Fibroblast of gingiva (primary cell): ENCODE measurements at places on chromosomes 6 and 20.

DNA sequence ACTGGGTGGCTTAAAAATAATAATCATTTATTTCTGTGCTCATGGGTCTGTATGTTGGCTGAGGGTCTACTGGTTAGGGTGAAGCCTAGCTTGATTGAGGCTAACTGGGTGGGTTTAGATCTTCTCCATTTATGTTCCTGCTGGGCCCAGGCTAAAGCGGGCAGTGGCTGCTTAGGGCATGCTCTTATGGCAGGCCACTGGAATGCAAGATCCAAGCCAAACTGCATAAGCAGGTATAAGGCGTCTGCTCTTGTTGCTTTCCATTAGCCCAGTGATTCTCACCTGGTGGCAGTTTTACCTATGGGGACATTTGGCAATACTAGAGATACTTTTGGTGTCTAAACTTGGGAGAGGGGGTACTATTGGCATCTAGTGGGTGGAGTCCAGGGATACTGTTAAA, 44.5 kb downstream of the QKI start:
- no peak for DNase-seq

DNA sequence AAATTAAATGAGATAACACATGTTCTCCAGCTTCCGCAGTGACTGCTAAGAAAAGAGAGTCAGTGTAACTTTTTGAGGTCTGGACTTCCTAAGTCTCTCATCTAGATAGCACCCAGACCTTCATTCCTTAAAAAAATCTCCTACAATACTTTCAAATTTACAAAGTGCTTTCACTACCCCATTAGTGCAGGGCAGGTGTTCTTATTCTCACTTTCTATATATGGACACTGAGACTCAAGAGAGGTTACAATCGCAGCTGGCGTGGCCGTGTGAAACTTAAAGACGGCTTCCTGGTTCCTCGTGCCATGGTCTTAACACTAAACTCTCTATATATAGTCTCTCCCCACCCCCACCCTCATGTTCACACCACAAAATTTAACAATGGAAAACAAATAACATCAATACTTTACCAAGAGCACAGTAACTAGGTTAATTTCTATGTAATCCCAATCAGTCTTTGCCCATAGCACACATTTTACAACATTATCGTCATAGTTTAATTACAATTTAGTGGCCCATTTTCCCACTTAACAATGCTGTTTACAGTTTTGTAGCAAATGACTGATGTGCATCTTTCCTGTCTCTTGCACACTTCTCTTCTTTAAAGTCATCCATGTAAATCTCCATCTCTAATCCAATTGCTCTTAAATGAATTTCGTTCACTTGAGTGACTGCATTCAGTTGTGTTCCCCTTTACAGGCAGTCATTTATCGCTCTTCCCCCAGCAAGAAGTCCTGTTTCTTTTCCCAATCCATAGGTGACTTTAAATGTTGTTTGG, 78.8 kb upstream of the ARID1B start:
- no peak for DNase-seq

DNA sequence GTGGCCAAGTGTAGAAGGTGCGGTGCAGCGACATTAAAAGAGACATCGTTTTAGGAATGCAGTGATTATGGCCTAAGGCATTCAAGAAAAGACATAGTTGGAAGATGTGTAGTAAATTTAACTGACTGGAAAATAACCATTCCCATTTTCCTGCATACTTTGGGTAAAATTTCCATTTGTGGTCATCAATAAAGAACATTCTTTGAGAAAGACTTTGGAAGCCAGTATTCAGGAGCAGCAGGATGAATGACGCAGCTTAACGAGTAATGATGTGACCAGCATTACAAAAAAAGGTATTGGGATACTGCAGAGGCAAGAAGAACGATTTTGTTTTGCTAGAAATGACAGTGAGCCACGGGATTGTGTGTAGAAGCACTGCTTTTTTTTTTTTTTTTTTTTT, 7.0 kb upstream of the RWDD1 start:
- no peak for DNase-seq

GRCh38 chr6:55250400-55250799, 76.1 kb downstream of the HCRTR2 start:
- no peak for DNase-seq

- DNase-seq, result no peak
Measured at GRCh38 chr6:87397656-87398055, 10.1 kb upstream of the CFAP206 start.

DNA sequence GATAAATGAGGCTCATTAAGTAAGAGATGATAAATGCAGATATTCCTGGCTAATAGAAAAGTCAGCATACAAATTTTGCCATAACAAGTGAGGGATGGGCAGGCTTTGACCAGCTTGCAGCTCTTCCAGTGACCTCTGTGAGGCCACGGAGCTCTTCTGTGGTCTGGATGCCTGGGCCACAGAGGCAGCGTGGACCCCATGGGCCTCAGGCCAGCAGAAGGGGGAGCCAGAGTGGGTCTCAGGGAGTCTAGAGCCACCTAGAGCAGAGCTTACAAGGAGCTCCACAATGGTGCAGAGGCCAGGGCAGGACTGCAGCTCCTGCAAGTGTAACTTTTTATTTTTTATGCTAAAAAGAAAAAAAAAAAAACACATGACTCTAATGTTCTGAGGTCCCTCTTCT, 165.1 kb downstream of the ARID1B start:
- DNase-seq, result no peak

DNA sequence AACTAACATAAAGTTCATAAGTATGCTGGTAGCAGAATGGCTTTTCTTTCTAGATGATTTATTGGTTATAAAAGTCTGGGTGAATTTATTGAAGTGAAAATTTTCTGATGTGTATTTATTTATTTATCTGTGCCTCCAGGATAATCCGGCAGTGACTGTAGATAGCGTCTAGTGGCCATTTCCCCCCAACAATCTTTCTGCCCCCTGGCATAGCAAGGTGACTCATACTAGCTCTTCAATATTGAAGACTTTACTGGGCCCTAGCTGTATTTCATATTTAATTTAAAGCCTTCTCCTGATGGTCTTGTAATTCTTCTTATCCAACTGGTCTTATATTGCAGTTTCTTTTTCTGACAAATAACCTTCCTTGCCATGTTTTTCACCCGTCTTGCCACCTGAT, 154.1 kb upstream of the SGK1 start:
- no peak for DNase-seq

DNA sequence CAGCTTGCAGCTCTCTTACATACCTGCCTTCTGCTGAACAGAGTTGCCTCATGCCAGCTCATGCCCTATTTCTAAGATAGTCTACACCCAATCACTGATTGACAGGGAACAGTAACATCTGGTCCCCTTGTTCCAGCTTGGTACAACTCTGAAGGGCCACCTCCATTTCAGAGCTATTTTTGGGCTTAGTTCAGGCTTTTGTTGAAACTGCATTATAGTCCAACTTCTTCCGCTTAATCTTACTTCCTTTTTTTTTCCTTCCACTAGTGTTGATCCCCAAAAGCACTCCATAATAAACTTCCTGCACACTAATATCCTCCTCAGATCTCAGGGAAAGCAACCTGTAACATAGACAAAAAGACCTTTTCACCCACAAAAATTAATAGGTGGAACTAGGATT, 65.7 kb upstream of the TNFRSF21 start:
- no peak for DNase-seq

DNA sequence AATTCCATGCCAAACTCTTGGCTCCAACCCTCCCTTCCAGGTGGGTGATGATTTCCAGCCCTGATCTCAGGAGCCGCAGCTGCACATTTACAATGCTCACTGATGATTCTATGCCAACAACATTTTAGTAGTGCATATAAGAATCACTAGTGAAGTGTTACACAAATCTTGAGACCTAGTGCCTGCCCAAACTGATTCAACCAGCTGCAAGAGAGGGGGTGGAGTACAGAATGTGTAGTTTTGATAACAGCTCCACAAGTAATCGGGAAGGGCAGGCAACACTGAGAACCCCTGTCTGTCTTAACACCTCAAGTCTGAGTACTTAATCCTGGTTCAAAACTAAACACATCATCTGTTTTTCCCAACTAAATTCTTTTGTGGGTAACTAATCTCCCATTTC, 91.7 kb downstream of the PRDM1 start:
- no peak for DNase-seq

DNA sequence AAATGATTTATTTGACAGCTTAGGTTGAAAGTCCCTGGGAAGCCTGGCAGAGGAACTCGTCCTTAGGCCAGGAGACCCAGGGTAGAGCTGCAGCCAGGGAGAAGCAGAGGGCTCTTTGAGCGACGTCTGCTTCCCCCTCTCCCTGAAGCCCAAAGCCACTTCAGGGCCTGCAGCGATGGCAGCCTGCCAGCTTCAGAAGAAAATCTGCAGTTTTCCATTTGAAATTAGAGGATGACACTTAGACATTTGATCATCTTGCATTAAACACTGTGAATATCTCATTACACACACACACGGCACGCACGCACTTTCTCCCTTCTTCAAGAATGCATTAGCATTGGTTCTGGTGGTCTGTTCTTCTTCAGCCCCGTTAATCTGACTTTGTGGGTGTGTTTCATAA, 96.5 kb downstream of the PLEKHG1 start:
- no peak for DNase-seq

DNA sequence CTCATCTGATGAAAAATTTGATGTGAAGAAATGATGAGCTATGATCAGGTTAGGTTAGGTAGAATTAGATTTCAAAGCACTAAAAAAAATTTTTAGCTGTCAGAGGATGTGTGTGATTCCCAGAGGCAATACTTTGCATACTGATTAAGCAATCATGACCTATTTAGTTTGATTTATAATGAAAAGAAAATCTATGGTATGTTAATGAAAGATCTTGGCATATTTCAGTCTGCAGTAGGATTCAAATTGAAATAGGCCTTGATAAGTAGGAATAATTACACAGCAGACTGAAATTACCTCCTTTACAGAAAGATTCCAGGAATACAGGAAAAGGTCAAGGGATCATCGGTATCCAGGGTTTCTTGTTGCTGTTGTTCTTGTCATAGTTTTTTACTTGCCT, 69.3 kb downstream of the HDDC2 start:
- peak; percentile 56 for DNase-seq

- no peak for DNase-seq
Measured at GRCh38 chr6:43090559-43090956, 14.4 kb downstream of the PTK7 start.

DNA sequence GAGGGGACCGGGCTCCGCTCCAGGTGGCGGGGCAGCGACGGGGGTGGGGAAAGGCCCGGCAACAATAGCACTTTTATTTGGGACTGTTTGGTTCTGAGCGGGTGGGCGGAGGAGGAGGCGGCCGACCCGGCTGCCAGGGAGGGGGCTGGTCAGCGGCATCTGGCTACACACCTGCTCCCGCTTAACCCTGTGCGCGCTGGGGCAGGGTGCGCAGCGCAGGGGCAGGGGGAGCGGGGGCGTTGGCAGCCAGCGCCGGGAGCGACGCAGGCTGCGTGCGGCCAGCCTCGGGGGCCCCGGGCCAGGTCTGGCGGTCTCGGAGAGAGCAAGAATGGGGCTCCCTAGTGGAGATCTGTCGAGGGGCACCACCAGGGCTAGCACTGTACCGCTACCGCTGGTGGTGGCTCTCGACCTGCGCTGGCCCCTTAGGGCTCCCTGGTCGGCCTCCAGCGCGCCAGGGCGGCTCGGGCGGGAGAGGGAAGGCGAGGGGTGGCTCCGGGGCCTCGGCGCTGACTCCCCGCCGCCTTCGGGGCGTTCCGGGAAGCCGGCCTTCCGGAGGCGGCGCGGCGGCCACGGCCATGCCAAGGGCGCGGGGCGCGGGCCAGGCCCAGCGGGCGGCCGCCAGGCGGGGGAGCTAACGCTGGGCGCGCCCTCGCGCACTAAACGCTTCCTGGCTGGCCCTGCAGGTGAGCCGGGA, 92.4 kb downstream of the NCR2 start:
- no peak for DNase-seq

- DNase-seq, result no peak
Measured at GRCh38 chr6:148757944-148758480, 11.2 kb downstream of the UST start.

- DNase-seq, result no peak
Measured at GRCh38 chr6:30895343-30895742, 11.0 kb downstream of the DDR1 start.

DNA sequence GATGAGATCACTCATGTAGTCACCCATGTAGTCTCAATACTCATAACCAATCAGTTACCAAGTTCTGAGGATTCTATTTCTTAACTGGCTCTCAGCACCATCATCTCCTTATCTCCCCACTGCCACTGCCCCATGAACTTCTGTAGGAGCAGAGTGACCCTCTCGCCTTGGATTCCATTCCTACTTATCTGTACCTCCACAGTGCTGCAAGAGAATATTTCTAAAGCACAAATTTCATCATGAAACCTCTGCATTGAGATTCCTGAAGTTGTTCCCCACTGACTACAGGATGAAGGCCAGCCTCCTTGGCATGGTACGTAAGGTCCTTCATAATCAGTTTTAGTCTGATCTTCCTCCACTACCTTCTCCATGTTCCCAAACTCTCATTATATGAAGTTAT, 34.8 kb downstream of the BACH2 start:
- DNase-seq, result no peak

GRCh38 chr6:16389642-16390041, 151.3 kb downstream of the GMPR start:
- no peak for DNase-seq

DNA sequence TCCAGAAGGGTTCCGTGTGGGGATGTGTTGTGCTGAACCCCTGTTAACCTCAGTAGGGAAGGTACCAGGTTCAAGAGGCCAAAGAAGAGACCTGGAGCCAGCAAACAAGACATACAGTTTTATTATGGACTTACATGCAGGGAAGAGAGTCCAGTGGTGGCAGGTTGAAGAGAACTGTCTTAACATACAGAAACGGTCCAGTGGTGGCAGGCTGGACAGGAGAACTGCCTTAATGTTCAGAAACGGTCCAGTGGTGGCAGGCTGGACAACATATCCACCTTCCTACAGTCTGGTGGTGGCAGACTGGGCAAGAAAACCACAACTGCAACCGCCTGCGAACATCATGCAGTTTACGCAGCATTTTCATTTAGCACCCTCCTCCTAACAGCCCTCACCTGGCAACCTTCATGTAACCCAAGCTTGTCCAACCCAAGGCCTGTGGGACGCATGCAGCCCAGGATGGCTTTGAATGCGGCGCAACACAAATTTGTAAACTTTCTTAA, 75.9 kb downstream of the PHACTR3 start:
- DNase-seq, result no peak

- no peak for DNase-seq
Measured at GRCh38 chr6:84346372-84346771, 118.9 kb upstream of the CEP162 start.

- DNase-seq, result no peak
Measured at GRCh38 chr6:53792973-53793317, 1.9 kb upstream of the LRRC1 start.

- DNase-seq, result no peak
Measured at GRCh38 chr6:43376551-43376981, 7.1 kb upstream of the ZNF318 start.

- no peak for DNase-seq
Measured at GRCh38 chr6:5424726-5425125, 163.4 kb downstream of the FARS2 start.

GRCh38 chr6:109458774-109459531, 3.4 kb upstream of the MICAL1 start:
- DNase-seq, result no peak

- DNase-seq, result peak; percentile 3
Measured at GRCh38 chr6:73169111-73169510, 56.2 kb downstream of the KHDC1L start.

GRCh38 chr6:38021571-38021970, 202.0 kb downstream of the ZFAND3 start:
- DNase-seq, result no peak
